ENCODE measurements at places on chromosomes 5 and 9.

GRCh38 chr9:98637381-98637780 is 71.4 kb downstream of the GABBR2 start:
- DNase-seq, result no peak

- DNase-seq, result no peak
Observed at GRCh38 chr5:56873056-56873455, 36.3 kb upstream of the SETD9 start.

- DNase-seq, result no peak
Observed at GRCh38 chr9:76342858-76343257, 51.4 kb downstream of the RFK start.

DNA sequence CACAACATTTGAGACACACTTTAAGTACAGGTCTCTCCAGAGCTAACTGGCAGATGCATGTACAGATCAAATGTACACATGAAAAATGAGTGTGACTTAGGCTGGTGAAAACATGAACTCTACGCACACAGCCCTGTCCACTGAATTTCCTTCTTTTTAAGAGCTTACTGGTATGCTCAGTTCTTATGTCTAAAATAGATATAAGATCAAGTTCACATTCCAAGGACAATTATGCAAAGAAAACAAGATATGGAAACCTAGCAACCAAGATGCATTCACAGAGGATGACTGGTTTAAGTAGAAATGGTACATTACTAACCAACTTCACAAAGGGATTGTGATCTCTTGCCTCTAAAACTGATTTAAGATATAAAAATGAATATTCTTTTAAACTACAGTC is 56.7 kb downstream of the TLE1 start:
- DNase-seq, result no peak

DNA sequence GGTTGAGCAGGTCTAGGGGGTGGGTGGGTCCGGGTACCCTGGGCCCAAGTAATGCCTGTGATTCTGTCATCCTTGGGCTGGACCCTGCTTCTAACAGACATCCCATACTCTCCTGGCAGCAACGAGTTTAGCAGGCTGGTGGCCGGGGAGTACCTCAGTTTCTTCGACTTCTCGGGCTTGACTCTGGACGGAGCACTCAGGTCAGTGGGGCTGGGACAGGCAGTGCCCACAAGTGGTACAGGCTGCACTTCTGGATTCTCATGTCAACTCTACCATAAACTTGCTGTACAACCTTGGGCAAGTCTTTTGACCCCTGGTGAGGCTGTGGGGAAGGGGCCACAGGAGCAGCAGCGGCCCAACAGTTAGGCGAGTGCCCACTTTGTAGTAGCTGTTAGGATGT is 21.8 kb downstream of the PSD2 start:
- no peak for DNase-seq

DNA sequence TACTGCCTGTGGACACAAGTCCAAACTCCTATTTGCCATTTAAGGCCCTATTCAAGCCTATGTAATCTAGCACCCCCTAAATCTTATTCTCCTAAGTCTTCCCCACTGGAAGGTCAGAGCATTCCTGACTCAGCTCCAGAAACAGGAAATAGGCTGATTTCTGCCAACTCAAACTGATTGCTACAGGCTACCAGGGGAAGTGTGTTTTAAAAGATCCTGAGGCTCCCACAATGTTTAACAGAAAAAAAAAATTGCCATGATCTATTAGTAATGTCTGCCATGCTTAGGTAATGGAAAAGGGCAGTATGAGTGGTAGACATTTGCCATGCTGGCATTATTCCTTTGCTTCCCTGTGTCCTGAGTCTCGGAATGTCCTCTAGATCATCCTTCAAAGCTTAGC is 65.8 kb upstream of the BRINP1 start:
- DNase-seq, result no peak

DNA sequence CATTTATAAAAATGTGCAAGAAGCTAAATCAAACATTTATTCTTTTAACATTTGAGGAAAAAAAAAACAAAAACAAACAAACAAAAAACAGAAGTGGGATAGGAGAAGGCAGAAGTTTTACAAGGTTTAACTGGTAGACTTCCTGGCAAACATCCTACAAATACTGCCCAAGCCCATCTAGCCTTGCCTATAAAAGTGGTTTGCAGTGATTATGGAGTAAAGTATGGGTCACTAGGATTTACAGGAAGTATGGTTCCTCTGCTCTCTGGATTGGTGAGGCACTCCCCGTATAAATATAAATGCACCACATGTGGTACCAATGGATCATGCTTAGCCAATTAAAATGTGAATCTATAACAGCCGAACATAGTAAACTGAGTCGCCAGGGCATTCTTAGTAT is 291.9 kb downstream of the EDIL3 start:
- DNase-seq, result no peak

- DNase-seq, result no peak
Observed at GRCh38 chr9:79001012-79001411, 570.8 kb upstream of the TLE4 start.

DNA sequence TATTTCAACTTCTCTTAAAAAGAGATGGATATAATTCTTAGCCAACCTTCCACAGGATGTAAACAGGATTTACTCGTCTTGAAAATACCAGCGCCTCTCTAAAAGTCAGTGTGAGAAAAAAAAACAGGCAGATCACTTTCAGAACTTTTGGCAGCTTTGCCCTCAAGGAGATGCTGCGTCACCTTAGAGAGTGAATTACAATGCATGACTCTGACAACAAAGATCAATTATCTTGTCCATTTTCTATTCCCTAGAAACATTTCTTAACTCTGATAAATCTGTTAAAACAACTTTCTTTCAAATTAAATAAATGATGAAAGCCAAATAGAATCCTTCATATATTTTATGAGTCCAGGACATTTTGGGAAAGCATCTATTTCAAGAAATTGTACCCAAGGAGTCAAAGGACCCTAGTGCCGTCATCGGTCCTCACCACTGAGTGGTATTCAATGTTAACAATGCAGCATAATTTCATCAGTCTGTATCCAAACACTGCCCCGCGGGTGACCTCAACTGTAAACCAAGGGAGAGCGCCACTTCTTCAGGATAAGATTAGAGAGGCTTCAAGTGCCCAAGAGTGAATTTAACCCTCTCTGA is 536.0 kb downstream of the PDE4D start:
- no peak for DNase-seq

GRCh38 chr9:88503081-88503844 is 31.7 kb upstream of the NXNL2 start:
- no peak for DNase-seq

- DNase-seq, result peak; percentile 4
Observed at GRCh38 chr5:63401436-63402046, 560.7 kb downstream of the HTR1A start.

DNA sequence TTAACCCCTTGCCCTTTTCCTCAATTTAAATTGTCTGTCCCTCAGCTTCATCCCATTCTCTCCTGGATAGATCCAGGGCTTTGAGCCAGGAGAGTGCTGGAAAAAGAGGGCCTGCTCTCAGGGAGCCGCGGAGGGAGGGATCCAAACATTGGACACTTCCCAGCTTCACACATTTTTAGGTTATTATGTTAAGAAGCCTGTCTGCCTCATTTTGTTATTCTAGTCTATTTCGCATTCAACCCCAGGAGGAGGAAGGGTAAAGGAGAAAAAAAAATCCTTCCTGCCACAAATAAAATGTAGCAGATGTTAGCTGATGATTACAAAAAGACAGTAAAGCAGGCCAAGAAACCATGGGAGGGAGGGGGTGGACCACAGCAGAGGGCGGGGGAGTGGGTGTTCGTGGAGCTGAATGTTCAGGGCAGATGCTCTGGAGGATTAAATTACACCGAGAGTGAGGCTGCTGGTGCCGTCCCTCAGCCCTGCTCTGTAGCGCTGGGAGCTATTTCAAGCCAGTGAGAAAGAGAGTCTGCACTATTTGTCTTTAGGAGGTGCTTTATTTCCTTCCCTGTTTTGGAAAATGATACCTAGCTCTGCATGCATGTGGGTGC is 60.6 kb upstream of the ZFR start:
- DNase-seq, result peak; percentile 3

- no peak for DNase-seq
Observed at GRCh38 chr5:120096413-120096812, 367.7 kb upstream of the PRR16 start.

- peak; percentile 78 for DNase-seq
Observed at GRCh38 chr5:17216176-17216973, 1.1 kb upstream of the BASP1 start.

DNA sequence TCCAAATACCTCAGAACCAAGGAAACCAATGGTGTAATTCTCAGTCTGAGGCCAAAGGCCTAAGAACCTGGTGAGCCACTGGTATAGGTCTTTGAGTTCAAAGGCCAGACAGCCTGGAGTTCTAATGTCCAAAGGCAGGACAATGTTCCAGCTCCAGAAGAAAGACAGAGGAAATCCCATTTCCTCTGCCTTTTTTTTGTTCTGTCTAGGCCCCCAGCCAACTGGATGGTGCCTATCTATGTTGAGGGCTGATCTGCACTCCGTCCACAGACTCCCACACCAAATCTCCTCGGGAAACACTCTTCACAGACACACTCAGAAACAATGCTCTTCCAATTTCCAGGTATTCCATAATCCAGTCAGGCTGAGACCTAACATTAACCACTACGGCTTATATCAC is 30.1 kb downstream of the FNIP1 start:
- no peak for DNase-seq

DNA sequence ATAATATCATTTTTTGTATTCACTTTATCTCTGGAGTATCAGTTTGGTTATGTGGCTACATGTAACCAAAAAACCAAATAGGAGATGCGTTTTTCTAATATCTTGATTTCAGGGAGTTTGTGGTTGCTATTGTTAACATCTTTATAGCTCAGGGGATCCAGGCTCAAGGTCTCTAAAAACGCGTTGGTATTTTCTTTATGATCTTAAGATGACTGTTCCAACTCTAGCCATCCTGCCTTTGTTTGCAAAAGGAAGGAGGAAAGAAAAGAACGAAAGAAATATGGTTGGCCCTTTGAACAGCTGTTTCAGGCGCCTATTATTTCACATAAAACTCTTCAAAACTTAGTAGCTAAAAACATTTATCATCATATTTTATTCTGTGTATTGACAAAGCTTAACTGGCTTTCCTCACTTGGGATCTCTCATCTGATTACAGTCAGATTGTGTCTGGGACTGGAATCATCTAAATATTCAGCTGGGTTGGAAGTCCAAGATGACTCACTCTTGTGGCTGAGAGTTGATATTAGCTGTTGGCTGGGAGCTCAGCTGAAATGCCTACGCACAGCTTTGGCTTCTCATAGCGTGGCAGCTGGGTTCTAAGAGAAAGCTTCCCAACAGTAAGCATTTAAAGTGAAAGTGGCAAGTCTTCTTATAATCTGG is 60.1 kb downstream of the FAM174A start:
- DNase-seq, result no peak

DNA sequence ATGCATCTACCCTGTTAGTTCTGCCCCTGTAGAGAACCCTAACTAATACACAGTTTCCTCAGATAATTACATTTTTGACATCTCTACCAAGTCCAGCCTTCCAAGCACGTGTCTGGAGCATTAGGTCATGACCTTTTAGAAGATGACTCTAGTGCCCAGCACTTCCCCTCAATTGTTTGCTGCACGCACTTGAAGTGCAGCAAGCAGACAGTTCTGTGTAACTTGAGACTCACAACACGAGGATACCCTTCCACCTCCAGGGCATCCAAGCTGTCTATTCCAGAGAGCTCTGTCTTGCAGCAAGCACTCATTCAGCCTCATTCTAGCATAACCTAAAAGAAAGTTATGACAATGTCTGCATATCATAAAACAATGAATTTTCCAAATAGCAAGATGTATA is 1410.5 kb upstream of the CDH18 start:
- DNase-seq, result no peak

- no peak for DNase-seq
Observed at GRCh38 chr9:77424993-77425392, 223.1 kb downstream of the GNA14 start.

GRCh38 chr9:137222190-137223077 is at the start of gene RNF208:
Gene RNF208, minus strand, starts transcription at chr9:137222240. Its CDS starts 1,028 bp downstream, at chr9:137221212.
- no peak for DNase-seq

DNA sequence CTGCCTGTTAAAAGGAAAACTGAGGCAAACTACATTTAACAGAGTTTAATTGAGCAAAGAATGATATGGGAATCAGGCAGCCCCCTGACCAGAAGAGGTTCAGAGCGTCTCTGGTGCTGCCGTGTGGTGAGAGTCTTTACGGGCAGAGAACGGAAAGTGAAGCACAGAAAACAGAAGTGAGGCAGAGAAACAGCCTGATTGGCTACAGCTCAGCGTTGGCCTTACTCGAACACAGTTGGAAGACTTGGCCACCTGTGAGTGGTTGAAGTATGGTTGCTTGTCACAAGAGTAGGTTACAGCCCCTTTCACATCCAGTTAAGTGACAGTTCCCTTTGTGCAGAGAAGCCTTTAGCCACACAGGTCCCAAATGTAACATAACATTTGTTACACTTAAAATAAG is 16.9 kb upstream of the FBP1 start:
- DNase-seq, result no peak

DNA sequence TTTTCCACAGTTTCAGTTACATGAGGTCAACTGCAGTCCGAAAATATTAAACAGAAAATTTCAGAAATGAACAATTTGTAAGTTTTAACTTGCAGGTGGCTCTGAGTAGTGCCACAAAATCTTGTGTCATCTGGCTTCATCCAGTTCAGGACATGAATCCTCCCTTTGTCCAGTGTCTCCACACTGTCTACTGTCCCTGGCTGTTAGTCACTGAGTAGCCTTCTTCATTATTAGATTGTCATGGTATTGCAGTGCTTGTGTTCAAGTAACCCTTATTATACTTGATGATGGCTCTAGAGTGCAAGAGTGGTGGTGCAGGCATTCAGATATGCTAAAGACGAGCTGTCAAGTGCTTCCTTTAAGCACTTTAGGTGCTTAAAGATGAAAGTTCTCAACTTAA is 65.3 kb downstream of the CFAP95 start:
- DNase-seq, result peak; percentile 15

DNA sequence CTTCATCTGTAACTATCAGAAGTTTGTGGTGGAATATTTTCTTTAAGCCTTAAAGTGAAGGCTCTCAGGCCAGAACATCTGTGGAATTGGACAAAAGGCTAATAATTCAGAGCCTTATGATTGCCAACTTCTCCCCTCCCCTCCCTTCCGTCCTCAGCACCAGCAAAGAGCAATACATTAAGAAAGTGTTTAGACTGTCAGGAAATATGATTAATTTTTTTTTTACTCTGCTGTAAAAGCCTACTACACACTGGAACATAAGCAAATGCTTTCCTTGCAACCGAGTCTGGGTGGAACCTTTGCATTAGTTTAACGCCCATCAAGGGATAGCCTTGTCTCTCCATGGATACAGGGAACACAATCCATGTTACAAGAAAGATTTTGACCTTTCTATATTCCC is 110.3 kb upstream of the TARS1 start:
- DNase-seq, result no peak

GRCh38 chr5:95857185-95857945 is 34.8 kb upstream of the GLRX start:
- DNase-seq, result no peak
